HAP-1 (cell line): ENCODE measurements at places on chromosomes 13 and 19.

- peak; percentile 57 for DNase-seq
Measured at GRCh38 chr19:12938779-12939601, 581 bp downstream of the CALR start.

DNA sequence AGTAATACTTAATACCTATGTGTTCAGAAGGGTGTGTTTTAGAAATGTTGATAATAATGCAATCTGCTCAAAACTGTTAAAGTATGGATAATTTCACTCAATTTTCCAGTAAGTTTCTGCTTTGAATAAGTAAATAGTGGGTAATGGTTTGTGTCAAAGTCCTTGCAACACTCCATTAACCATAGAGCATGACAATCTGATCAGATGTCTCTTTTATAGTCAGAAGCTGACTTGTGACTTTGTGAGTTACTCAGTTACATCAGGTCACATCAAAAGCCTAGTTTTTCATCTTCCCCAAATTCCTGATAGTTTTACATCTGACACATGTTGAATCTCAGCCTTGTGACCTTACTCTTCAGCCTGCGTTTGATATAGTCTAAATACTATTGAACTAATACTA is 338.0 kb downstream of the EFNB2 start:
- DNase-seq: no peak

- DNase-seq: peak; percentile 65
Measured at GRCh38 chr19:48746738-48747575, at the start of gene IZUMO1. Gene IZUMO1 (minus strand): TSS chr19:48746909. CDS start chr19:48745859, 1,050 bp downstream.

DNA sequence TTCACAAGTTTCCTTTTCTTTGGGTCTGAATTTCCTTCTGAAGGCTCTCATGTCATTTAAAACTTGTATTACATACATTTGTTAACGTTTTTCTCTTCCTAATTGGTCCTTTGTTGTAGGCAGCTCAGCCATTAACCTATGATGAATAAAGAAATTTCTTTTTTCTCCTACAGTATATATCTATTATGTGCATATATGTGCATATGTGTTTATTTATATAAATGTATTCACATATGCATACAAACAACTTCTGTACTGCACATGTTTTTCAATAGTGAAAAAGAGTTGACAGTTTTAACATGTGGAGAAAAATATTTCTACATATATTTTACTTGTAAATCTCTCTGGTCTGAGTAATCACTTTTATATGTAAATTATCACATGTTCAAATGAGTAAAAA is 1674.9 kb upstream of the PCDH20 start:
- DNase-seq: no peak

DNA sequence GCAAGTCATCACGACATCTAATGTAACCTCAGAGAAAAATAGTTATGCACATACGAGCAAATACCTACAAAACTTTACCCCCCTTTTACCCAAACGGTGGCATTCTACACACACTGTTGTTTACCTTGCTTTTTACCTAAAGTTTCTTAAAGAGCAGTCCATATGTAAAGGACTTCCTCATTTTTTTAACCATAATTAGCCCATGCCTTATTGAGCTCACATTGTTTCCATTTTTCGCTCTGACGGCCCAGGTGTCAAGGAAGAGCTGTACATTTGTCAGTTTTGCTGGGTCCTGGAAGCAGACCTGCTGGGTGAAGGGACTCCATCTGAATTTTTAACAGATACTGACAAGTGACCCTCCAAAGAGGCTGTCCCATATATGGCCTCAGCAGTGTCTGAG is 89.4 kb downstream of the STK24 start:
- no peak for DNase-seq

DNA sequence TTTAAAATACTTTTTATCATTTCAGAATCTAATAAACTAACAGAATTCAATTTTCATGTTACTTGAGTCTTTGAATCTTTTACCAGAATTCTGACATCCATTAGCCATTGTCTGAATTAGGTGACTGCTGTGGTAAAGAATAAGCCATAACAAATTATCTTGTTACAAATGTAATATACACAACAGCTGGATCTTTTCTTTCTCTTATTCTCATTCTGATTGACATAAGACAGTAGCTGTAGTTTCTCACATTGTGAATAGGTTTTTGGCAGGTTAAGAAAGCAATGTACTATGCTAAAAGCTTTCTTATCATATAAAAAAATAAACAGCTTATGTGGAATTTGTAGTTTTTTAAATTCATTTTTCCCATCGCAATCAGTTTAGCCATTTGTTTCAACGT is 734.0 kb upstream of the PCDH9 start:
- DNase-seq: no peak

DNA sequence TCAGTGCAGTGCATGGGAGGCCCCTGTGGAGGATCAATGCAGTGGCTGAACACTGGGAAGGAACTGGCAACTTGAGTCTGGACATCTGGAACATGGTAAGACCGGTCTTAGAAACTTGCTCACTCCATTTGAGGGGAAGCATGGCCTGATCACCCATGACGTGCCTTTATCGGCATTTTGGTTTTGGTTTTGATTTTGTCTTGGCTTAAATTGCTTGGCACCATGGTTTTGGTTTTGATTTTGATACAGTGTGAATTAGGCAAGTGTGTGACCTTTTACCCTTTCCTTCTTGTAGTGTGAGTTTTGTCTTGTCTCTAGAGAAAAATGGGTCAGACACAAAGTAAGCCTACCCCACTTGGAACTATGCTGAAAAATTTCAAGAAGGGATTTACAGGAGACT is 77.3 kb downstream of the ZNF486 start:
- no peak for DNase-seq

- peak; percentile 21 for DNase-seq
Measured at GRCh38 chr13:48873587-48873986, 102.1 kb upstream of the FNDC3A start.

DNA sequence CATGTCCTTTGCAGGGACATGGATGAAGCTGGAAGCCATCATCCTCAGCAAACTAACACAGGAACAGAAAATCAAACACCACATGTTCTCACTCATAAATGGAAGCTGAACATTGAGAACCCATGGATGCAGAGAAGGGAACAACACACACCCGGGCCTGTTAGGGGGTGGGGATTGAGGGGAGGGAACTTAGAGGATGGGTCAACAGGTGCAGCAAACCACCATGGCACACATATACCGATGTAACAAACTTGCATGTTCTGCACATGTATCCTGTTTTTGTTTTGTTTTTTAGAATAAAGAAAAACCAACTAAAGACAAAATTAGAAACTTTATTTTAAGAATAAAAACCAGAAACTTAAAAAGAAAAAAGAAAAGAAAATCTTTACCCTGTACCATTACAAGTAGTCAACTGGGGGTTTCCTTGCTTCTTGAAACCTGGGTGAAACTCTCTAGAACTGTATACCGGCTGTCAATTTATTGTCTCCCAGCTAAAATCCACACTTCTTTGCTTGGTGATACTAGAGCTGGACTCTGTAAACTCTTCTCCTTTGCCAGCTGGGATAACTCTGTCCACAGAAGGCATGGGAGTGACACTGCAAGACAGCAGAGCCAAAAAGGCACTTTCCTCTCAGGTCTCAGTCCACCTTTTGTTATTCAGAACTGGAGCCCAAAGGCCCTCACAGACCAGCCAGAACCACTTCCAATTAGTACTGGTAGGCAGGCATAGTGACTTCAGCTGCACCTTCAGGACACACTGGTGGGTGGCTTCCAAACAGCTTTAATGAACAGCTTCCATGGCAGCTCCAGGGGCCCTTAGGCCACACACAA is 9.0 kb downstream of the MICU2 start:
- no peak for DNase-seq

- DNase-seq: no peak
Measured at GRCh38 chr13:95485518-95486144, 66.9 kb upstream of the CLDN10 start.

GRCh38 chr13:36551445-36551844 is 119.2 kb downstream of the CCNA1 start:
- DNase-seq: no peak

DNA sequence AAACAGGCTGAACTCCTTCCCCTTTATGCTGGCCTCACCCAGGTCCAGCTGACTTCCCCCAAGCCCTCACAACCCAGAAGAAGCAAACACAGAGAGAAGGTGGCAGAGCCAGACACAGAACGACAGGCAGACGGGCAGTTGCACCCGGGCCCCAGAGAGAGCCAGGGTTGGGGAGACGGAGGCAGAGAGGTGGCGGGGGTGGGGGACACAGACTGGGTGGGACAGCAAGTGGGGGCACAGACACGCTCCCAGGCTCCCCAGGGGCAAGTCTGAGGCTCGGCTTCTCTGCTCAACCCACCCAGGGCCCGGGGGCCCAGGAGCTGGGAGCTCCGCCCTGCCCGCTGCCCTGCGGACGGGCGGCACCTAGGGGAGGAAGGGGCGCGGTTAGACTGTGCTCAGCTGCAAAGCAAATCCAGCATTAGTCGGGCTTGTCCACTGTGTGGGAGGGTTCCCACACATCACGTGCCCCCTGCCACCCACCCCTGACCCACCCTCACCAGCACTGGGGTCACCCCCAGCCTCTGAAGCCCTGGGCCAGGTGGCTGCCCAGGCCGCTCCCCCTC is 31.3 kb upstream of the ASF1B start:
- no peak for DNase-seq

DNA sequence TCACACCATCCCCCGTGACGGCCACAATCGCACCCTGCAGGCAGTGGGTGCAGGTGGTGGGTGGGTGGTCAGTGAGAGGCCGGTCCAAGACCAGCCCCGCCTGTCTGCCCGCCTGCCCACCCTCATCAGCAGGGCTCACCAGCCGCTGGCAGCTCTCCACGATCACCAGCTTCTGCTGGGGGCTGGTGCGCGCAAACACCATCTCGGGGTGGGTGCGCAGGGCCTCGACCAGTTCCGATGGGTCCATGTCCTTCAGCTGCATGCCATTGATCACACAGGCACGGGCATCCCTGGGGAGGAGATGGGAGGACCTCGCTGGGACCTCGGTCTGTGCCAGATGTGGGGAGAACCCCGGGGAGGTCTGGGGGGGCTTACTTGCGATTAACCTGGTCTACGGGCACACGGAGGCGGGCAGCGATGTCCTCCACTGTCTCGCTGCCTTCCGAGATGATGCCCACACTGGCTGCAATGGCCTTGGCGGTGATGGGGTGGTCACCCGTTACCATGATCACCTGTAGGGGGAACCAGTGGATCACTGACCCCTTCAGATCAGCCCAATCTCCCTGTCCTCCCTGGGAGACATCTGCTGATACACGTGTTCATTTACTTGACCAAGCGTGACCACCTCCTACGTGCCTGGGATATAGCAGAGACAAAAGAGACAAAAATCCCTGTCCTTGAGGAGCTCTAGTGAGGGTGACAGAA is 8.0 kb downstream of the ATP4A start:
- peak; percentile 37 for DNase-seq

DNA sequence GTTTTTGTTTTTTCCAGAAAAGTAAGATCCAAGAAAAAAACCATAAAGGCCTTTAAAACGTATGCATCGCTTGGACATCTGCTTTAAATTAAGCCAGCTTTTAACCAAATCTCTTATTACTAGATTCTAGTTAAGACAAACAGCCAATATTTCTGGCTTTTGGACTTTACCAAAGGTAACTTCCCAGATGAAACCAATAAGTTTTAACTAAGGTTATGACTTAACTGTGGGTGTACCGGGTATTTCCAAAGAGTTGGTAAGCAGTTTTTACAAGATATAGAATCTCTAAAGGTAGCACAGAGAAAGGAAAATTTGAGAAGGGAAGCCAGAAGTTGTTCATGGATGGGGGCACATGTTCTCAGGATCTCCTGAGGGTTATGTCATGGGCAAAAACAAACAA is 34.0 kb downstream of the CEACAM1 start:
- no peak for DNase-seq

DNA sequence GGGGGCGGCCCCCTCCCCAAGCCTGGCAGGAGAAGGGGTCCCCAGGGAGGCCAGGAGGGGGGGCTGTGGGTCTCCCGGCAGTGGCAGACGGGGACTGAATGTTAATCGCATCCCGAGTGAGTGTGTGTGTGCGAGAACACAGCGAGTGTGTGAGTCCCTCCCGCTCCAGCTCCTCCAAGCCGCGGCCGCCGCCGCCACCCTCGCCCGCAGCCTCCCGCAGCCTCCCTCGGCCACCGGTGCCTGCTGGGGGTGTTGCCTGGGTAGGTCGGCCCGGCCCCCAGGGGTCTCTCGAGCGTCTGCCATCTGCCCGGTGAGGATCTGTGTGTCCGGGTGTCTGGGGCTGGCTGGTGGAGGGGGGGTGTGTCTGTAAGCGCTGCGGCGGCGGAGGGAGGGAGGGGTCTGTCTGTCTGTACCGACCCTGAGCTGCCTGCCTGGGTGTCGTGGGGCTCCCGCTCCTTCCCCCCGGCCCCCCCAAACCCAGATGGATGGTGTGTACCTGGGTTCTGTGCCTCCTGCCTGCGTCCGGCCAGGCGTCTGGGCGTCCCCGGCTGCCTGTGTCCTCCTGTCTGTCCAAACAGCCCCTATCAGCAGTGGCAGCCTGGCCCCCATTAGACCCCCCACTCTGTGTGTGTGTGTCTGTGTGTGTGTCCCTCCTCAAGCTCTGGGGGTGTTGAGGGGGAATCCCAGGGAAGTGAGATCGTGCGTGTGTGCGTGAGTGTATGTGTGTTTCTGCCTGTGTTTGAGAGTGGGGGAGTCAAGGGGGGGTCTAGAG is at the start of gene GRIN2D:
TSS of gene GRIN2D (plus strand) at position 110 of the 772 bp plus-strand sequence. CDS start 4,725 bp downstream, outside the sequence.
- DNase-seq: peak; percentile 61

DNA sequence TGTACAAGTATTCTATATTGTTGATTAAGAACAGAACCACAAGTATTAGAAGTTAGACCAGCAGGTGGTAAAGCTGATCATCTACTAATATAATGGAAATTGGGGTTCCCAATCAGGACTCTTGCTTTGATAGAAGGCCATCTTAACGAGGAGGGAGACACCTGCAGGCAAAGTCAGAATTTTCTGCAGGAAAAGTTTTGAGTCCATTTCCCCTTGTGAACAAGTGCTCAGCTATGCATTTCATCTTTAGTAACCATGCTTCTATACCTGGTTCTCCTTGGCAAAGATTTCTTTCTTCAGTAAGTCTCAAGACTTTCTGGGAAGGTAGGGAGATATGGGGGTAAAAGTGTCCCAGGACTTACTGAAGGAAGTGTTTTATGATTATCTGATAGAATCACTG is 36.1 kb upstream of the USPL1 start:
- no peak for DNase-seq

DNA sequence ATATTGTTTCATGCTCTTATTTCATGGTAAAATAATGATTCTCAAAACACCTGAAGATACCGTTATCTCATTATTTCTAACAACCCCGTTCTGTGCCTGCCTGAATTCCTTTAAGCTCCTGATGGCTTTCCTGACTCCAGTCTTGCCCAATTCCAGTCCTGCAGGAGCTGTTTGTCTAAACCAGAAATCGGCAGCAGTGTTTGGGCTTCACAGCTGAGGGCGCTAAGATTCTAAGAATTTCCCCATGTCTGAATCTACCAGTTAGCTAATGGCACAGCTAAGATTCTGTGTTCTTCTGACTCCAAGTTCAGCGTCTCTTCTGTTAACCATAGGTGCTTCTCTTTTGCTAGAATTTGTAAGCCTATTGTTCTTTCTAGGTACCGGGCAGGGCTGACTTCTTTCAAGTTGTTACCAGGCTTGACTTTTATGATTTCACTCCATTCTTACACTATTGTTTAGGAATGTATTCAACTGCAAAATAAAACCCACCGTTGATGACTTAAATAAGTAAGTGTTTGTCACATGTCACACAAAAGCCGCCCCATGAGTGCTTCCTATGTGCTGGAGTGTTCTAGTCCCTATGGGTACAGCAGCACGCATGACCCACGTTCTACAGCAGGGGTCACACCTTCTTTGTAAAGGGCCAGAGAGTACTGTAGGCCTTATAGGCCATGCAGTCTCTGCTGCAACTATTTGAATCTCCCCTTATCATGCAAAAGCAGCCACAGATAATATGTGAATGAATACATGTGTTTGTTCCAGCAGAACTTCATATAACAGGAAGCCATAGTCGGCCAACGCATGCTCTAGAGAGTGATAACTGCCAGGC is 168.3 kb upstream of the RNF113B start:
- peak; percentile 66 for DNase-seq
